ENCODE measurements at places on chromosomes 1 and 21.

DNA sequence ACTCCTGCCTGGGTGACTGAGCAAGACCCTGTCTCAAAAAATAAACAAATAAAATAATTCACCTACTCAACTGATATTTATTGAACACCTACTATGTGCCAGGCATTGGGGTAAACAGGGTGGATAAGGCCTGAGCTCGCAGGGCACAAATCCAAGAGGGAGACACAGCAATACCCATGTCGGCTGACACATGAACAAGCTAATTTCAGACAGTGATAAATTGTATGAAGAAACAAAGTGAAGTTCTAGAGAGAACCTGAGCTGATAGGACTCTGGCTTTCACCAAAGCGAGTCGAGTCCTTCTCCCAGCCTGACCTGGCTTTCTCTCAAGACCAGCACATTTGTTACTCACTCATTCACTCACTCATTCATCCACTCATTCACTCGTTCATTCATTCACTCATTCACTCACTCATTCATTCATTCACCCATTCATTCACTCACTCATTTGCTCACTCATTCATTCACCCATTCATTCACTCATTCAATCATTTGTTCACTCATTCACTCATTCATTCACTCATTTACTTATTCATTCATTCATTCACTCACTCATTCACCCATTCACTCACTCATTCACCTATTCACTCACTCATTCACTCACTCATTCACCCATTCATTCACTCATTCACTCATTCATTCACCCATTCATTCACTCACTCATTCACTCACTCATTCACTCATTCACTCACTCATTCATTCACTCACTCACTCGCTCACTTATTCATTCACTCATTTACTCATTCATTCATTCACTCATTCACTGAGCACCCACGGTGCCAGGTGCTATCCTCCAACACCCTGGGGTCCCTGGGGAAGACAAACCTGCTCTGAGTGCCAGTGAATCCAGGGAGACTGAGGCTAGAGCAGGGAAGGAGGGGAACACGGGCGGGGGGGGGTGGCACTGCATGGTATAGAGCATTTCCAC, 37.4 kb upstream of the CASZ1 start:
- peak; percentile 34 for DNase-seq

GRCh38 chr1:201666102-201666501, 127.2 kb downstream of the NAV1 start:
- no peak for DNase-seq

GRCh38 chr1:16215882-16216753, 3.7 kb upstream of the ARHGEF19 start:
- no peak for DNase-seq

DNA sequence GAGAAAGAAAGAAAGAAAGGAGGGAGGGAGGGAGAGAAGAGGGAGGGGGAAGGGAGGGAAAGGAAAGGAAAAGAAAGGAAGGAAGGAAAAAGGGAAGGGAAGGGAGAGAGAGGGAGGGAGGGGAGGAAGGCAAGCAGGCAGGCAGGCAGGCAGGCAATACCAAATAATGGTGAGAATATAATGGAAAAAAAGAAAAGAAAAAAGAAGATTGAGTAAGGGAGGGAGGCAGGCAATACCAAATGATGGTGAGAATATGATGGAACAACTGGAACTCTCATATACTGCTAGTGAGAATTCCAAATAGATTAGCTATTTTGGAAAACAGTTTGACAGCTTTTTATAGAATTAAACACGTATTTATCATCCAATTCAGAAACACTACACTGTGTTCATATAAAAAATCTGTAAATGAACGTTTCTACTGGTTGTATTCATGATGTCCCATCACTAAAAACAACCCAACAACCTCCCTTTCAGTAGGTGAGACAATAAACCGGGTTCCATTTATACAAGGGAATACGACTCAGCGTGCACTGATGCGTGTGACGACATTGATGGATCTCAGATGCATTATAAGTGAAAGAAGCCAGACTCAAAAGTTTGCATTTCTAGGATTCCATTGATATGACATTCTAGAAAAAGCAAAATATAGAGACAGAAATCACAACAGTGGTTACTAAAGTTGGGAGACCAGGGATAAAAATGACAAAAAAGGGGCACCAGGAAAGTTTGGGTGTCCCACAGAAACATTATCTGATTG, 226.4 kb downstream of the DSCAM start:
- DNase-seq: no peak

- no peak for DNase-seq
Observed at GRCh38 chr1:179230721-179231120, 1.2 kb upstream of the ABL2 start.

DNA sequence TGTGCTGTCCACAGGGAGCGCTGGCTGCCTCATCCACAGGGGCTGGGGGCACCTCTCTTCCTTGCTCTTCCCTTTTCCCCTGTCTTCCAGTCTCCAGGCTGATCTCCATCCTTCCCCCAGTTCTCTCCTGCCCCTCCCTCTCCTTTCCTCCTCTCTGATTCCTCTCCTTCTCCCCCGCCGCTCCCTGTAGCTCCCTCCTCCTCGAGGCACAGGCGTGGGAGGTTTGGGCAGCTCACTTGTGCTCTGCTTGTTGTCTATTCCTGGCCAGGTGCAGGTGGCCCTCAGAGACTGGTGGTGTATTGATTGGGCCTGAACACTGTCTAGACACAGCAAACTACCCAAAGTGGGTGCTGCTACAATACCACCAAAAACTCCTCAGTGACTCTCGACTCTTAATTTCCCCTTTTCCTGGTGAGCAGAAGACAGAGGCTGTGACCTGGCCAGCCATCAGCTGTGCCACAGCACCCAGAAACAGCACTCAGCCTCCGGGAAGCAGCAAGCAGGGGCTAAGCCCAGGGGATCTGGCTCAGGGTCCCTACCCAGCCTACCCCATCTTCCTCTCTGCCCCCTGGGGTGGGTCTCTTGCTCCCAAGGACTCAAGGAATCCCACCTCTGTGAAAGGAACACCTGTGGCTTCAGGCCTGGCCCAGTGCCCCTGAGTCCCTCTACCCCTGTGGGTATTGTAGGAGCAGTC, 93.3 kb downstream of the DDX20 start:
- DNase-seq: no peak

GRCh38 chr1:2204415-2205190, 10.0 kb upstream of the FAAP20 start:
- peak; percentile 44 for DNase-seq

DNA sequence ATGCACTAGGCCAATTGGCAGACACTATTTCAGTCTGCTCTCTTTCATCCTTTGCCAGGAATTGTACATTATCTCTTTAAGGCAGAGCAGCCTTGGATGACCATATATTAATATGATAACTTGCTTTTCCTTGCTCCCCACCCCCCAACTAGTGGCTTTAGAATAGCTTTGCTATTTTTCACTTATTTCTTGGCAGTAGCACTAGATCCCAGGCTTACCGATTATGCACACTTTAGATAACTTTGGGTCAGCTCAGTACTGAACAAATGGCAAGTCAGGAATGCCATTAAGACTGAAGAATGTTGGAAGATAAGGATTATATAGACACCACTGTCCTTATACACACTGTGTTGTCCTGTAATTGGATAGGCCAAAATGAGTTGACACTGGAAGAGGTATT, 146.4 kb downstream of the FGGY start:
- no peak for DNase-seq

DNA sequence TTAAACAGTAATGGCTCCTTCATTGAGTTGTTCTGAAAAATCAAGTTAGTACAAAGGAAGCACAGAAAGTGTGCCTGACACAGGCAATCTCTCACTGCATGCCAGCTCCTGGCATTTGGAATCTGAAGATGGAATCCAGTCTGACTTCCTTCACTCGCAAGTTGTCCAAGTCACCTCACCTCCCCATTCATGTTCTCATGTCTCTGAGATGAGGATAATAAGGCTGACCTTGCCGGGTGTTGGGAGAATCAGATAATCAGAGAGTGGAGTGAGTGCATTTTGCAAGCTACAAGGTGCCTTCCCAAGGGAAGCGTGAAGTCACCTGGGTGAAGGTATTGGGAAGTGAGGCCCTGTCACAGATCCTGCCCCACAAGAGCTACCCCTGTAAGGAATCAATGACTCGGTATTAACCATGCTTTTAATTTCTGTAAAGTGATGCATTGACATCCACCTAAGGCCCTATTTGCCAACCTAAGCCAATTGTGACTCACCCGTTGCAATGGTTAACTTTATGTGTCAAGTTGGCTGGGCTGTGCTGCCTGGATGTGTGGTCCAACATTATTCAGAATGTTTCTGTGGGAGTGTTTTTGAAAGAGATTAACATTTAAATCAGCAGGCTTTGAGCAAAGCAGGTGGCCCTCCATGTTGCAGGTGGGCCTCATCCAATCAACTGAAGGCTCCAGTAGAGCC, 62.5 kb upstream of the TARBP1 start:
- no peak for DNase-seq

DNA sequence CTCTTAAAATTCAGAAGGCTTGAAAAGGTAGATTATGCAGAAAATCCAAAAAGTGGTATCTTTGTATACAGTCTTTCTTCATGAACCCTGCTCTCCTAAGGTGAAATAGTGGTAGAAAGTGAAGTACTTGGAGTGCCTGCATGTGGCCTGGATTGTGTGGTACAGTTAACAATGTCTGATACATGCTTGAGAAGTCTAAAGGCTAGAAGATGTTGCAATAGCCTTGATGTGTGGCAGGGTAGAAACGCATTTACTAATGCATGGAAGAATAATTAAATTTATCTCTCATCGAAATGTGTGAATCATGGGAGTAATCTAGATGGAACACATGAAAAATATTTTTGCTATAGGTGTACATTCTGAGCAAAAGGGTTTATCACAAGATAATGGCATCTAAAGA, 1632.3 kb upstream of the B3GALT2 start:
- no peak for DNase-seq

- DNase-seq: no peak
Observed at GRCh38 chr1:158771950-158772866, at the start of gene OR6N1. Gene OR6N1, minus strand, starts transcription at chr1:158772195. Its CDS starts 5,513 bp downstream, at chr1:158766682.

- peak; percentile 45 for DNase-seq
Observed at GRCh38 chr1:52552505-52553361, at the start of gene TUT4. Gene TUT4, minus strand, starts transcription at chr1:52553092. Its CDS starts 26,812 bp downstream, at chr1:52526280.

DNA sequence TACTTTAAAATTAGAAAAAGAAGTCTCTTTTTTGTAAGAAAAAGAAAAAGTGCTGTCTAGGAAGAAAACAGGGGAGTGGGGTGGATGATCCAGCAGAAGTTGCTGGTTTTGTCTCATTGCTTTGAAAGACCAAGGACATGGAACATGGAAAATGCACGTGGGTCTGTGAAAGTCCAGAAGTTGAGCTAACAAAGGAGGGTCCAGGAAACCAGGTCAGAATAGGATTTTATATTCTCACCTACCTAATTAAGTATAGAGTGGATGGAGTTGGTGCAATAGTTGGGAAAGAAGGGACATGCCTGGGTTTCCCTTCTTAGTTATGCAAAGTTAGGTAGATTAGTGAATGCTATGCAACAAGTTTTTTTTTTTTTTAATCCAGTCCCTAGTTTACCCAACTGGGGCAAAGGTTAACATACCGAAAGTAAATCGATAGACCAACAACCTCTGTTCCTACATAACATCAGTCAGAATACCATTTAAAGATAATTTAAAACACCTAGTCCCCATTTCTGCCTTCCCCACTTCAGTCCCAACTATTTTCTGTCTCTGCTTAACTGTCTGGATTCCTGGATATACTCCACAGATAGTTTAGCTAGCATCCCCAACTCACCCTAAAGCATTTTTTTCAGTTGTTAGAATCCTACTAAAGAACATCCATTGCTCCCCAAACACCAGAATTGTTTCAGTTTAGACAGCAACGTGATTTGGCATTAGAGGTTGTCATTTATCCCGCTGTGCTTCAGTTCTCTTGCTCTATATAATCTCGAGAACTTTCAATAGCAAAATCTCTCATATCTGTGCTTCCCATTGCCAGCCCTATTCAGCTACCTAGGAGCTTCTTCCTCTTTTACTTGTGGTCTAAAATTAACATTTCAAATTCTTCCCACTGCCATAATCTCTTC, 105.7 kb upstream of the PLPPR5 start:
- no peak for DNase-seq

GRCh38 chr1:221025501-221025900, 146.3 kb downstream of the HLX start:
- no peak for DNase-seq

GRCh38 chr1:91549041-91549735, 48.5 kb downstream of the CDC7 start:
- no peak for DNase-seq

DNA sequence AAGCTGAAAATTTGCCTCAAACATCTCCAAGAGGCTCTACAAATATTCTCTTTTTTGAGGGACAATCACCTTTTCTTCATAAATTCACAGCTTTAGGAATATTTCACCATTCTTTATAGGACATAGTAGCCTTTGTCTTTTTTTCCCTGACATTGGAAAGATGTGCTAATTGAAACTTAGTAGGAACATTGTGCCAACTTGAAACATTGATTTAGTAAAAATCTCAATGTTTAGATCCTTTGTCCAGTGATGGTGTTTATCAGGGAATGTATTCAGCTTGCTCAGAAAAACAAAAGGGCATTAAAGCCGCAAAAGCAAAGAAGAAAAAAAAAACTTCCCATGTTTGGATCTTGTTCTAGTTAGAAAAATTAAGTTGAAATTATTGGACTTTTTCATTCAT, 52.1 kb downstream of the DPT start:
- DNase-seq: no peak

DNA sequence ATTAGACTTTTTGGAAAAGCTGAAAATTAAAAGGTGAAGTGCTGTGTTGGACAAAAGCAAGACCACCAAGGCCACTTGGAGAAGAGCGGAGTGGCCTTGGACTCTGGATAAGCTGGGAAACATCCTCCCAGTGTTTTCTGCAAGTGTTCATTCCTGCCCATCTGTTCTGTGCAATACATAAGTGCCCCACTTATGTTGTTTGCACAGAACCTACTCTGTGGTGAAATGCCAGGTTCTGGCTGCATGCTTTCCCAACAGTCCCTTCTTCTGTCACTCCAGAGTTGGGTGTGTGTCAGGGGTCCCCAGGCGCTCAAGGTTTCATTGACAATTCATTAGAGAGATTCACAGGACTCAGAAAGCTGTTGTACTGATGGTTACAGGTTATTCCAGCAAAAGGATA, 30.3 kb downstream of the NHLH2 start:
- DNase-seq: no peak

GRCh38 chr21:40765811-40766210, 81.1 kb downstream of the DSCAM start:
- no peak for DNase-seq

All from H54 (cell line).